ENCODE measurements at places on chromosomes 3 and 15.

- no peak for DNase-seq
Measured at GRCh38 chr3:108088697-108089096, 2.1 kb downstream of the CD47 start.

DNA sequence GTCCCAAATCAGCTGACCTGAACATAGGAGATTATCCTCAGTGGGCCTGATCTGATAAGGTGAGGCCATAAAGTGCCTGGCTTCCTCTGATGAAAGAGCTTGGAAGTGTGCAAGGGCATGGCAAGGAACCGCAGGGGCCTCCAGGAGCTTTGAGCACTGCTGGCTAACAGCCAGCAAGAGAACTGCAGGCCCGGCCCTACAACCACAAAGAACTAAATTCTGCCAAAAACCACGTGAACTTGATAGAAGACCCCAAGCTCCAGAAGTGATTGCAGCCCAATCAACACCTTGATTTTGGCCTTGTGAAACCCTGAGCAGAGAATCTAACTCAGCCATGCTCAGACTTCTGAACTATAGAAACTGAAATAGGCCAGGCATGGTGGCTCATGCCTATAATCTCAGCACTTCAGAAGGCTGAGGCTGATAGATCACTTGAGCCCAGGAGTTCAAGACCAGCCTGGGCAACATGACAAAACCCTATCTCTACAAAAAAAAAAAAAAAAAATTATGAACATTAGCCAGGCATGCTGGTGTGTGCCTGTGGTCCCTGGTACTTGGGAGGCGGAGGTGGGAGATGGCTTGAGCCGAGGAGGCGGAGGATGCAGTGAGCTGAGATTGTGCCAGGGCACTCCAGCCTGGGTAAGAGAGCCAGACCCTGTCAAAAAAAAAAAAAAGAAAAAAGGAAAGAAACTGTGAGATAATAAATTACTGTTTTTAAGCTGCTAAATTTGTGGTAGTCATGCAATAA, 7.7 kb upstream of the DIS3L start:
- no peak for DNase-seq

GRCh38 chr15:86553108-86553507, 473.4 kb downstream of the AGBL1 start:
- no peak for DNase-seq

GRCh38 chr3:43640681-43641080, 18.9 kb upstream of the ANO10 start:
- no peak for DNase-seq

GRCh38 chr3:79172241-79172640, 595.6 kb downstream of the ROBO1 start:
- no peak for DNase-seq

- DNase-seq, result no peak
Measured at GRCh38 chr15:82129149-82129692, 83.4 kb upstream of the MEX3B start.

- DNase-seq, result no peak
Measured at GRCh38 chr15:94231723-94232468, 535 bp downstream of the MCTP2 start.

Measured in skeletal muscle cell (primary cell).